Adrenal gland (tissue), 19 donors: ENCODE measurements at places on chromosomes 4 and X. TPM values are rescaled to one million over a fixed set of nuclear protein-coding genes. Genes with fewer than 3 reads are reported as not detected.

The GNRHR gene
- not detected for total RNA-seq

The MAB21L2 gene
- total RNA-seq = 3.6 TPM

The GLRA2 gene
- 0.34 TPM for total RNA-seq

The EDNRA gene
- 2.4 TPM for total RNA-seq

The PAGE4 gene
- not detected for total RNA-seq

The TMPRSS11F gene
- total RNA-seq = 0.06 TPM

The DOK7 gene
- 0.18 TPM for total RNA-seq

The HTR2C gene
- total RNA-seq = not detected

The CTAG2 gene
- not detected for total RNA-seq

The ARR3 gene
- not detected for total RNA-seq

The PABPC1L2B gene
- 0.11 TPM for total RNA-seq

The CFI gene
- total RNA-seq = 219 TPM

The NEXMIF gene
- 2.3 TPM for total RNA-seq

The CXCL5 gene
- not detected for total RNA-seq

The ATP8A1 gene
- 15.5 TPM for total RNA-seq

The F11 gene
- total RNA-seq = 0.07 TPM

The TCEAL2 gene
- not detected for total RNA-seq

The PRKG2 gene
- total RNA-seq = not detected

The FAT1 gene
- 9.6 TPM for total RNA-seq

The MRFAP1L1 gene
- total RNA-seq = 90.5 TPM
